Stimulated activated CD4-positive, alpha-beta T cell treated with anti-CD3 and anti-CD28 coated beads, Interleukin-15, amount 100 ng/mL, for 48 hours (primary cell): ENCODE measurements at places on chromosomes 2 and 18.
A peak's percentile ranks its signal among the peaks of the same experiment; 100 is the strongest.

- no peak for DNase-seq
Measured at GRCh38 chr2:50397992-50398765, 633.8 kb downstream of the NRXN1 start.

DNA sequence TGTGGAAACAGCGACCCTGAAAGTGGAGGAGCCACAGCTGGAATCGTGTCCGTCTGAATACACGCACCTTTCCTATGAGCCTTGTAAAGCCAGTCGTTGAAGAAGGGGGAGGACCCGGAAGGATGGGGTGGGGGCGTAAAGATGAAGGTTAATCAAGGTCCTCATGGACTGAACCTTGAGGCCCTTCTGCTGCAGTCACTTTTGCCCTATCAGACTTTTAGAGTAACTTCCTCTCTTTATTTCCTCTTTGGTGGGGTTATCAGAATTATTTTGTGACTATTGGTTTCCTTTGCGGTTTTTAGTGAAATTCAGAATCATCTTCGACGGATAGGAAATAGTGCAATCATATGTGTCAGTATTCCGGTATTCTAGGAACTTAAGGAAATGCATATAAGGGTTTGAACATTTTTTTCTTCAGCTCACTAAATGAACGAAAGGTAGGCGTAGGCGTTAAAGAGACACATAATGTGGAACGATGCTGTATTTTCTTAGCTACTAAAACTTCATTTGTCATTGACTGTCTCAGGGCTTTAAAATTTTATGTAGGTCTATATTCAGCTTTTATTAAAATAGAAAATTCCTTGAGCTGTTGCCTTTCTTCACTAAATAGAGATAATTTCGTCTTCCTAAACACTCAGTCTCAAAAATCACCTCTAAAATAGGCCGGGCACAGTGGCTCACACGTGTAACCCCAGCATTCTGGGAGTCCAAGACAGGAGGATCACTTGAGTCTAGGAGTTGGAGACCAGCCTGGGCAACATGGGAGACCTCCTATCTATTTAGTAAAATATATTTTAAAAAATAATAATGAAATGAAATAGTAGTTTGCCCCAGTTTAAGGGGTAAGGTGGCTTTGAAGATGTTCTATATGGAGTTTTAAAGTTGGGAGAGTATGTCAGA, 1.4 kb upstream of the YES1 start:
- peak; percentile 38 for DNase-seq

- no peak for DNase-seq
Measured at GRCh38 chr2:191522478-191523120, 155.3 kb upstream of the NABP1 start.

GRCh38 chr2:38158378-38159118, 82.6 kb upstream of the CYP1B1 start:
- DNase-seq = no peak

DNA sequence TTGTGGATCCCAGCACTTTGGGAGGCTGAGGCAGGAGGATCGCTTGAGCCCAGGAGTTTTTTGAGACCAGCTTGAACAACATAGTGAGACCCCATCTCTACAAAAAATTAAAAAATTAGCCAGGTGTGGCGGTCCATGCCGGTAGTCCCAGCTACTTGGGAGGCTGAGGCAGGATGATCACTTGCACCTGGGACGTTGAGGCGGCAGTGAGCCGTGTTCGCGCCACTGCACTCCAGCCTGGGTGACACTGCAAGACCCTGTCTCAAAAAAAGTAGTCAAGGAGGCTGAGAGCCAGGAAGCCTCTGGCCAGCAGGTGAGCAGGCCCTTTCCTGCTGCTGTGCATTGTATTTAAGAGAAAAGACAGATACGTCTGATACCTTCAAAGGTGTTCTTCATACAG, 11.1 kb upstream of the PROC start:
- DNase-seq = no peak

DNA sequence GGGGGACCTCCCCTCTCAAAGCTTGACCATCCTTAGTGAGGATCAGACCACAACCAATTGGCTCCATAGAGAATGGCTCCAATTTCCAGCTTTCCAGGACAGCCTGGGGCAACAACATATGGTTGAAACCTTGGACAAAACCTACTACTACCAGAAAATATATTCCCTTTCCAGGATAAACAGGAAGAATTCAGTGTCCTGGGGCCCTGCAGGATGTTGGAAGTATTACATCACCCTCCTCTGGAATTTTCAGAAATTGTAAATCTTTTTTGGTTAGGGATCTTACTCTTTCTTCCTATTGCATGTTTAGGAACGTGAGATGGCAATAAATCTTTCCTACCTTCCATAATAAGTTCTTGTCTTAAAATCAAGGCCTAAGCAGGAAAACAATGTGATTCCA, 158.9 kb upstream of the MEIS1 start:
- no peak for DNase-seq

GRCh38 chr18:63236921-63237846, 82.4 kb downstream of the BCL2 start:
- no peak for DNase-seq

GRCh38 chr2:237932731-237933131, 34.1 kb upstream of the UBE2F start:
- DNase-seq = no peak

DNA sequence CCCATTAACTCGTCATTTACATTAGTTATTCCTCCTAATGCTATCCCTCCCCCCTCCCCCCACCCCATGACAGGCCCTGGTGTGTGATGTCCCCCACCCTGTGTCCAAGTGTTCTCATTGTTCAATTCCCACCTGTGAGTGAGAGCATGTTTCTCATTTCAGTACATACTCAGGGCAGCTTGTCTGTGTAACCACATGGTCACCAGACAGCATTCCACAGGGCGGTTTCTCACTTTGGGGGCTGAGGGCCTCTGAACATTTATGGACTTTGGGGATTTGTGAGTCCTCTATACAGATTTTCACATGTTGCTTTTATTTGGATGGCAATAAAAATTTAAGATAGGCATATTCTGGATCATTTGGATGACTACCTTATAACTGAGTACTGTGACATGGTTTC, 84.0 kb downstream of the LYPD6B start:
- DNase-seq = no peak

GRCh38 chr2:134348239-134348638, 94.4 kb downstream of the MGAT5 start:
- no peak for DNase-seq

GRCh38 chr2:39266916-39267434, 23.2 kb upstream of the CDKL4 start:
- DNase-seq = no peak

GRCh38 chr2:63465633-63466032, 122.6 kb downstream of the WDPCP start:
- DNase-seq = no peak

GRCh38 chr2:233565685-233566140, 869 bp downstream of the USP40 start:
- no peak for DNase-seq

GRCh38 chr2:10083046-10083445, 2.8 kb upstream of the CYS1 start:
- DNase-seq = no peak

GRCh38 chr2:59025157-59025757, 784.1 kb upstream of the FANCL start:
- DNase-seq = no peak

DNA sequence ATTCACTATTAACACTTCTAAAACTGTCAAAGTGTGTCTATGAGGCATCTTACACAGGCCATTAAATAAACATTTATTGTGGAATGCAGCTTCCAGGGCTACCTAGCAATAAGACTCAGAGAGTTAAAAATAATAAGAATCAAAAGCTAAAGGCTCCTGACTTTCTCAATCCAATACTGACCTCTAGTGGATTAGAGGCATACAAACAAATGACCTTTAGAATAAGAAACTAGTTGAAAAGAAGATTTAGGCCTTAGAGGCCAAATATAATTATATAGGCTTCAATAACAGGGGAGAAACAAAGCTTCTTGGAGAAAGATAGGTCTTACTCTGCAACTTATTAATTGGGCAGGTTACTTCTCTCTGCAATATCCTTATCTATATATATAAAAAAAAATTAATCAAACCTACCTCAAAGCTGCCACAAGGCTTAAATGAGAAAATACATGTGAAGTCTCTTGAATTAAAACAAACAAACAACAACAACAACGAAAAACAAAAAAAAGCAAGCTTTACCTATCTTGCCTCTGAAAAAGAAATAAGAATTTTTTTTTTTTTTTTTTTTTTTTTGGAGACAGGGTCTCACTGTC, 246.1 kb downstream of the EXOC6B start:
- DNase-seq = no peak

- no peak for DNase-seq
Measured at GRCh38 chr2:210099940-210100339, 71.3 kb downstream of the KANSL1L start.

GRCh38 chr2:173868406-173868805, 96.8 kb downstream of the SP3 start:
- DNase-seq = no peak

DNA sequence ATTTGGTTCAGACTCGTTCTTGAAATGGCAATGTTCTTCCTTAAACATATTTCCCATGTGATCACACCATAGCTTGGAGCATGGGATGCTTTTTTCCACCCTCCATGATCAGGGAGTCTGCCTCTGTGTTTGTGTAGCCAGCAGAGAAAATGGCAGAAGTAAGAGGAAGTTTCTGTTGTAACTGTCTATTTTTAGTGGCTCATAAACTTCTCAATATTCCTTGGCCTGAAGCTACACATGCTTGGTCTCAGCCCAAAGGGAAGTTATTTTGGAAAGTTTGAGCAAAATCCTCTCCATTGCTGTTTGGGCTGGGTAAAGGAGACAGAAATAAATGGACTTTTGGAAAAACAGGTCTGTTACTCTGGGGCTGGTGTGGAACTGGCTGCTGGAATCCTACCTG, 33.4 kb upstream of the ITGA6 start:
- DNase-seq = no peak

- peak; percentile 84 for DNase-seq
Measured at GRCh38 chr18:70205421-70206397, at the start of gene RTTN. TSS of gene RTTN (minus strand) at chr18:70205687. CDS start at chr18:70205658, 29 bp downstream.

GRCh38 chr2:42103829-42104228, 56.0 kb downstream of the PKDCC start:
- no peak for DNase-seq
